ENCODE measurements at places on chromosomes 1 and 21. TPM values are rescaled to one million over a fixed set of nuclear protein-coding genes. Genes with fewer than 3 reads are reported as not detected.

- no peaks in the 10 kb centered on the region for H3K36me3 ChIP-seq
- DNase-seq = no peak
Measured at GRCh38 chr21:37253991-37254390, 13.1 kb downstream of the VPS26C start.

GRCh38 chr1:212007886-212008285 is 27.5 kb downstream of the INTS7 start:
- no peak overlapping the region for H3K27ac ChIP-seq
- H3K27me3 ChIP-seq = no peaks in the 10 kb centered on the region
- H3K4me1 ChIP-seq = peaks cover 10% of the 10 kb centered on the region
- peaks cover 4% of the 10 kb centered on the region for H3K36me3 ChIP-seq

DNA sequence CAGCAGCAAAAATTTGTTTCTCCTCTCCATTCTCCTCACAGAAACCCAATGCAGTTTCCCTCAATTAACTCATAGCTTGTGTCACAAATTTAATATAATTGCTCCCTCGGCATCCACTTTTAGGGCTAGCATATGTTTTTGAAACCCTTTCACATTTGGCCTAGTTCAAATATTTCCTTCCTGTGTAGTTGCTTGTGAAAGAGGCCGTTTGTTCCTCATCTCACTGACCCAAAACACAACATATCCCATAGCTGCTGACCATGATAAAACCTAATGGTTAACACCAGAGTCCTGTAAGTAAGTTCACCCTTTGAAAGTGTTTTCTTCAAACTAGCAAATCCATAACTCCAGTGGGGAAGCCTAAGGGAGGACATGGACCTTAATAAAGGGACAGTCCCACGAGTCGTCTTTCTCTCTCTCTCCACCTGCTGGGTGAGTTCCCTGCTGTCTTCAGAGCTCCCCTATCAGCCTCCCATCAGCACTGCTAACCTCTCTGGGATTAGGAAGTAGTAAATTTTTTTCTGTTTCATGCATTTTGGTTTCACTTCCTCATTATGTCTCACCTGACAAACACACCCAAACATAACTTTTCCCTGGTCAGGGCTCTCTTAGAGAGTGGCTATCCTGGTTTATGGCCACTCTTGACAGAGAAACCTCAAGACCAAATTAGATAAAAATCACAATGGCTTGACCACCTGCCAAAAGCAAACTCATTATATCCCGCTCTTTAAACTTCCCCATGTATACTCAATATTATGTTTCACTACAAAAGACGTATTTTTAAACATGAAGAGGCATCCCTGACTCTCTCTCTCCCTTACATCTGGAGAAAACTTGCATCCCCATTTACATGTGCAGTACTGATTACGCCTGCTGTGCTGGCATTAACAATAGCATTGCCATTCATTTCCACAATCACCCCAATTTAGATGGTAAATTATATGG is 177.7 kb upstream of the HP1BP3 start:
- DNase-seq = no peak
- no peaks in the 10 kb centered on the region for H3K27me3 ChIP-seq
- no peak overlapping the region for H3K4me3 ChIP-seq
- H3K4me1 ChIP-seq = peaks cover 12% of the 10 kb centered on the region
- no peak overlapping the region for H3K27ac ChIP-seq
- peaks cover 13% of the 10 kb centered on the region for H3K36me3 ChIP-seq

DNA sequence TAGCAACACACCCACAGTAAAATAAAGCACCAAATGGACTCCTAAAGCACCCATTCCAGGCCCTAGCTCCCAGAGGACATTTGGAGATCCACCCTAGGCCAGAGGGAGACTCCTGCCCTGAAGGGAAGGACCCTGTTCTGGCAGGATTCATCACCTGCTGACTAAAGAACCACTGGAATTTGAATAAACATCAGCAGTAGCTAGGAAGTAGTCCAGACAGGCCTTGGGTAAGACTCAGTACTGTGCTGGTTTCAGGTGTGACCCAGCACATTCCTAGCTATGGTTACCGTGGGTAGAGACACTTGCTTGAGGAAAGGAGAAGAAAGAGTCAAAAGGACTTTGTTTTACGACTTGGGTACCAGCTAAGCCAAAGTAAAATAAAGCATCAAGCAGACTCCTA is 92.7 kb upstream of the LRRC7 start:
- DNase-seq = no peak
- no peaks in the 10 kb centered on the region for H3K36me3 ChIP-seq
- no peaks in the 10 kb centered on the region for H3K4me1 ChIP-seq
- no peaks in the 10 kb centered on the region for H3K27me3 ChIP-seq

GRCh38 chr1:235782601-235783000 is 84.1 kb downstream of the LYST start:
- H3K4me1 ChIP-seq = peaks cover 22% of the 10 kb centered on the region
- H3K27me3 ChIP-seq = no peaks in the 10 kb centered on the region
- H3K4me3 ChIP-seq = no peak overlapping the region
- DNase-seq = no peak
- H3K27ac ChIP-seq = peak overlapping the region; percentile 65

The AJAP1 gene
- total RNA-seq = not detected

DNA sequence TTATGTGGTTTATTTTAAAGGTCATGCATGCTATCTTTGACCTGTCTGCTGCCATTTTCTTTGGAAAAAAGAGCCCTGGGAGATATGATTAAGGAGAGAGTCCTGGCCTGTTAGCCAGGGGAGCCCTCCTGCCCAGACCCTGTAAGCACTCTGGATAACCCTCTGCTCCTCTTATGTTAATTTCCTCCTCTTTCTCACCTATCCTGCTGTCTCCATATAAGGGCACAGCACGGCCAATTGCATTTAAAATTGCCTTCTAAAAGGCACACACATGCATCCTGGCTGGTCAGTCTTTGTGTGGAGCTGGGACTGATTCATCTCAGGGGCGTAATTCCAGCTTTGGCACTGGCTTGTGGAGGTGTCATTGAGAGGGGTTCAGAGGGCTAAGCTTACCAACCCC is 158.9 kb downstream of the ST6GALNAC5 start:
- H3K27me3 ChIP-seq = peaks cover 23% of the 10 kb centered on the region
- H3K4me3 ChIP-seq = no peak overlapping the region
- DNase-seq = no peak
- peaks cover 6% of the 10 kb centered on the region for H3K4me1 ChIP-seq

DNA sequence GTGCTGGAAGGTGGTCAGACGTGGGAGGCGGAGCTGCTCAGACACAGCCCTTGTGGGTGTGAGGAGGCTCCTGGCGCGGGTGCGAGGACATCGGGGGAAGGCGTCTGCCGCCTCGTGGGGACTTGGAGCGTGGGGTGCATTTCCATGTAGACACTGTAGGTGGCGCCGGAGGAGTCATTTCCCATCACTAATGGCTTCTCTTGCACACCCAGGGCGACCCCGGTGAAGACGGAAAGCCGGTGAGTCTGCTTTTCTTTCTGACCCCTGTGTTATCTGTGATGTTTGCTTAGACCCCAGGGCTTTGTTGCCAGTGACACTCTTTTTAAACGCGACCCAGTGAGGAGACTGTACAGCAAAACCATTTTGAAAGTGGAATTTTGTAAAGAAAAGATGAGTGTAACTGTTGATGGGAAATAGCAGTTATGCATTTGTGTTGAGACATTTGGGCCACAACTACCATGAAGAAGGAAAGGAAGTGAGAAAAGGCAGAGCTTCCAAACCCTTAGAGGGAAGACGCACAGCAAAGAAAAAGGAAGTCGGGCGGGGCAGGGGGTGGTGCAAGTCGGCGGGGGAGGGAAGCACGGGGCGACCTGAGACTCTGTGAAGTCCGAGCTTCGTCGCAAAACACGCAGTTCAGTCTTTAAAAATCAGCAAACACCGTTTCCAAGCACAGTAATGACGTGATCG is 64.0 kb downstream of the SLC19A1 start:
- no peaks in the 10 kb centered on the region for H3K4me1 ChIP-seq
- H3K27ac ChIP-seq = no peak overlapping the region
- H3K36me3 ChIP-seq = peaks cover 30% of the 10 kb centered on the region
- peak; percentile 11 for DNase-seq
- H3K27me3 ChIP-seq = peaks cover 2% of the 10 kb centered on the region
- H3K4me3 ChIP-seq = no peak overlapping the region

- no peak overlapping the region for H3K4me3 ChIP-seq
- H3K4me1 ChIP-seq = no peaks in the 10 kb centered on the region
- H3K27me3 ChIP-seq = peaks cover 2% of the 10 kb centered on the region
- DNase-seq = no peak
Measured at GRCh38 chr1:3016641-3017439, 4.4 kb upstream of the ACTRT2 start.

The WNT2B gene
- 2.4 TPM for total RNA-seq

DNA sequence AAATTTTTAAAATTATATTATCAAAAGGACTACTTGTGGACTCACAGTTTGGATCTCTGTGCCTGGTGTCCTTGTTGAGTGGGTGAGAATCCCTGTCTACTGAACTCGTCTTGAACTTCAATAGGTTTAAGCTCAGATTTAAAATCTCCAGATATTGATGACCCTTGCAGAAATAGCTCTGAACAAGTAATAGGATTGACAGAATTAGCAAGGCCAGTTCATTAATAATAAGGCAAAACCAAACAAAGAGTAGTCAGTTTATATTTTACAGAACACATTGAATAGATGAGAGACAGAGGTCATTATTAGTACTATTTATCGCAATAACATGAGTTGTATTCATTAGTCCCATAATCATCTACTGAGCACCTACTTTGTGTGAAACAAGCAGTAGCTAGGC is at the start of gene PDC:
PDC (minus strand) TSS at position 101 of the 400 bp plus-strand sequence. CDS start 11,655 bp downstream, outside the sequence.
- peaks cover 3% of the 10 kb centered on the region for H3K4me1 ChIP-seq
- no peak for DNase-seq
- no peak within 1 kb of the TSS for H3K27ac ChIP-seq
- no peaks in the 10 kb centered on the region for H3K36me3 ChIP-seq
- H3K4me3 ChIP-seq = no peak within 1 kb of the TSS

The SYT2 gene
- total RNA-seq = not detected

The FCRL1 gene
- total RNA-seq = not detected

GRCh38 chr1:75132242-75132811 is 1.9 kb upstream of the LHX8 start:
- no peaks in the 10 kb centered on the region for H3K36me3 ChIP-seq
- H3K4me1 ChIP-seq = peaks cover 21% of the 10 kb centered on the region
- no peak overlapping the region for H3K27ac ChIP-seq

- H3K27ac ChIP-seq = no peak overlapping the region
- no peaks in the 10 kb centered on the region for H3K36me3 ChIP-seq
- DNase-seq = no peak
Measured at GRCh38 chr1:192977089-192977706, 82.0 kb downstream of the UCHL5 start.

DNA sequence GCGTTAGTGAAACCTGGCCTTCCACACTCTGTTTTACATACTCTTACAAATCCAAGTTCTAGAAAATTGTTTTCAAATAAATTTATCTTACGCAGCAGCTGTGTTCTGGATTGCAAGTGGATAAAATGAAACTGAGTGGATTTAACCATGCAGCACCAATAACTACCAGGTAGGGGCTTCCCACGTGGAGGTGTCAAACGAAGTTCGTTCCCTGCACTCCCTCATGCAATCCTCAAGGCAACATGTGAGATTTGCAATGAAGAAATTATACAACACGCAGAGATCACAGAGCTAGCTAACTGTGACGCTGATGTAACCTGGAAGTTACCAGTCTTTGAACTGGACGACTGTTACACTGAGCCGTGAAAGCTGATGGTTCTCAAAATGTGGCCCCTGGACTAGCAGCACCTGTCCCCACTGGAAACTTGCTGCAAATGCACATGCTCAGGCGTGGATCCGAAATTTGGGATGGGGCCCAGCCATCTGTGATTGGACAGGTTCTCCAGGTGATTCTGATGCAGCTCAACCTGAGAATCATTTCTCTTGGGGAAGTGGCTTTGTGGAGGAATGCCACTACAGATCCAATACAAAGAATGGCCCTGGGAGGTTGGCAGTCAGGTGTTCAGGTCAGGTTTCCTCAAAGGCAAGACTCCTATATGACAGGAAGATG is 36.3 kb downstream of the RSPH1 start:
- no peak for DNase-seq
- H3K27me3 ChIP-seq = peaks cover 6% of the 10 kb centered on the region
- H3K36me3 ChIP-seq = peaks cover 6% of the 10 kb centered on the region
- H3K4me1 ChIP-seq = no peaks in the 10 kb centered on the region
- H3K4me3 ChIP-seq = no peak overlapping the region

DNA sequence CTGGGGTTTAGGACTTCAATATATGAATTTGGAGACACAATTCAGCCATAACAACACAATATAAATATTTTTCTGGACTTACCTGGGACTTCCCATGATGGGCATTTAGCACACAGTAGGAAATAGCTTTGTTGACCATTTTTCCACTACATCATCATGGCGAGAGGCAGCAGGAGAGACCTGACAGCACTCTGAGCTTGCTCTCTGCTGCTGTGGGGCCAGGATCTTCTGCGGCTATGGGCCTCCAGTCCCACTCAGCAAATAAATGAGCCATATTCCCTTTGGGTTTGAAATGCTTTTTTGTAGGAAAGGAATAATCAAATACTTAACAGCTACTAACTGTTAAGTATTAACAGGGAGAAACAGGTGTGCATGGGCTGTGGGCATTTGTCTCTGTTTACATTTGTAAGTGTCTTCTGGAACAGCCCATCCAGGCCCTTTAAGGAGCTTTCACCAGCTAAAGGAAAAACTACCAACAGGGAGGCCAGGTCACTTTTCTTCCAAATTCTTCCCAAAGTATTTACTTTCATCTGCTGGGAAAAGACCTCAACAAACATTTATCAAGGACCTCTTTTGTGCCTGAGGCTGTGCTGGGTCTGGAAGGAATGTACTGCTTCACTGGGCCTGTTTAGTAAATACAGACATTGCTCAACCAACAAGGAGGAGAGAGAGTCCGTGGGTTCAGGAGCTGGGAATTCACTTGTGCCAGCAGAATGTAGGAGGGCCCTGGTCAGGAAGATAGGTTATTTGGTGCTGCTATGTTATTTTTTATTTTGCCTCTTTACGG is 133.2 kb downstream of the LRIG2 start:
- no peaks in the 10 kb centered on the region for H3K36me3 ChIP-seq
- peaks cover 25% of the 10 kb centered on the region for H3K27me3 ChIP-seq
- H3K4me1 ChIP-seq = no peaks in the 10 kb centered on the region
- DNase-seq = no peak

- H3K36me3 ChIP-seq = no peaks in the 10 kb centered on the region
- no peak for DNase-seq
- peaks cover 23% of the 10 kb centered on the region for H3K4me1 ChIP-seq
- no peaks in the 10 kb centered on the region for H3K27me3 ChIP-seq
Measured at GRCh38 chr1:66247415-66248208, 286.3 kb upstream of the SGIP1 start.

DNA sequence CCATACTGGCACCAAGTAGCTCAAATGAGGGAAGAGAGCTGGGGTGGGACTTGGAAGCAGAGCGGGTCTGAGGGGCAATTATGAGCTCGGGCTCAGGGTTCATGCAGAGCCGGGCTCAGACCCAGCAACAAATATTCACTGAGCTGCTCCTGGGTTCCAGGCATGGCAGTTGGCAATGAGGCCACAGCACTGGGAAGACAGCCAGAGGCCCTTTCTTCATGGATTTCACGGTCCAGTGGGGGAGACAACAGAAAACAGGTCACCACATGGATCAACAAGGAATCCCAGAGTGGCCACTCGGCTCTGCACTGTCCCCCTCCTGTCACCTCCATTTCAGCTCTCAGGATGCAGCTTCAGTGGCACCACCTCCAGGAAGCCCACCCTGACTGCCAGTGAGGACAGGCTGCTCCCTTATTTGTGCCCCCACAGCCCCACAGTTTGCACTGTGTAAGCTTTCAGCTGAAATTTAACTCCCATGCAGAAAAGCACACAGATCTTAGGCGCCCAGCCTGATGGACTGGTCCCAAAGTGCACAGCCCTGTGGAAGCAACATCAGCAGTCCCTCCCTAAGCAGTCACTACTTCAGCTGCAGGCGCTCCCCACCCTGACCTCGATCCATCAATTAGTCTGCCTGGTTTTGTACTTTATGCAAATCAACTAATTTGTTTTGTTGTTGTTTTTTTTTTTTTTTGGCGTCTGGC is 22.4 kb downstream of the ARHGEF19 start:
- peak; percentile 14 for DNase-seq
- H3K4me1 ChIP-seq = peaks cover 35% of the 10 kb centered on the region
- H3K4me3 ChIP-seq = no peak overlapping the region
- H3K36me3 ChIP-seq = no peaks in the 10 kb centered on the region
- H3K27ac ChIP-seq = no peak overlapping the region

The NUP210L gene
- not detected for total RNA-seq
